ENCODE measurements at places on chromosomes 11 and 22.

GRCh38 chr22:39995393-39996252 lies 869 bp downstream of the FAM83F start:
- no peak overlapping the region for H3K4me3 ChIP-seq
- no peak for DNase-seq
- H3K27ac ChIP-seq, result no peak overlapping the region
- peaks cover 4% of the 10 kb centered on the region for H3K36me3 ChIP-seq
- peaks cover 1% of the 10 kb centered on the region for H3K4me1 ChIP-seq

DNA sequence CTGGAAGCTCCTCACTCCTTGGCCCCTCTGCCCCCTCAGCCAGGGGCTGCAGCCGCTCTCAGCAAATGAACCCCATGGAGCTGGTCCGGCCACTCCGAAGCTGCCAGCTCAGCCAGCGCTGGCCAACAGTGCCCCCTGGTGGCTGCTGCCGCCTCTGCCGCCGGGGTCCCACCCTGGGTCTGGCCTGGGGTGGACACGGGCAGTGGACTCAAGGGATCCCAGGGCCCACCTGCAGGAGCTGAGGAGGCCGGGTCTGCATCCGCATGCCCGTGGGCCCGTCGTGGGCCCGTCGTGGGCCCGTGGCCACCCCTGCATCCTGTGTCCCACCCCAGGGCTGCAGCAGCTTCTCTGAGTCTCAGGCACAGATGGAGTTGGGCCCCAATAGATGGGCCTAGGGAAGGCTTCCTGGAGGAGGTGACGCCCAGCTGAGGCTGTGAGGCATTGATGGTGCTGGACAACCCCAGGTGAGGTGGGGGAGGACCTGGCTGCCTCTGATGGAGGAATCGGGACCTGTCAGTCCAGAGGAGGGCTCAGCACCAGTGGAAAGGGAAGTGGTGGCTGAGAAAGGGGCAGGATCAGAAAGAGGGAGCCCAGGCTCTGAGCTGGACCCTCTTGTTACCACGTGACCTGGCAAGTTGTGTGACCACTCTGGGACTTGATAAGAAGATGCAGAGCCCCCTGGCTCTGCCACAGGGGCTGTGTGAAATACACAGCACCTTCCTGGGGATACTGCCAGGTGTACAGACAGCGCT lies 522.3 kb downstream of the BRD1 start:
- H3K27me3 ChIP-seq, result peaks cover 67% of the 10 kb centered on the region
- H3K27ac ChIP-seq, result no peak overlapping the region
- peaks cover 2% of the 10 kb centered on the region for H3K4me1 ChIP-seq
- no peak overlapping the region for H3K4me3 ChIP-seq
- peak; percentile 48 for DNase-seq

DNA sequence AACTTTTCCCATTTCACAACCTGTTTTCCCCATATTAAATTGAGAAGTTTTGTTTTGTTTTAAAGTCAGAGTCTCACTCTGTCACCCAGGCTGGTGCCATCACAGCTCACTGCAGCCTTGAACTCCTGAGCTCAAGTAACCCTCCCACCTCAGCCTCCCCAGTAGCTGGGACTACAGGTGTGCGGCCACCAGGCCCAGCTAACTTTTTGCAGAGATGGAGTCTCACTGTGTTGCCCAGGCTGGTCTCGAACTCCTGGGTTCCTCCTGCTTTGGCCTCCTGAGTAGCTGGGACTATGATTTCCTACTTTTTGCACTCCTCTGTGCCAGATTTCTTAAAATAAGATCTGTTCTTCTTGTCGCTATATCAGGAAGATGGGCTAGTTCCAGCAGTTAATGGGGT lies 44.9 kb downstream of the GNB1L start:
- no peaks in the 10 kb centered on the region for H3K36me3 ChIP-seq
- DNase-seq, result no peak
- H3K27me3 ChIP-seq, result no peaks in the 10 kb centered on the region
- H3K4me3 ChIP-seq, result no peak overlapping the region
- H3K4me1 ChIP-seq, result peaks cover 6% of the 10 kb centered on the region

DNA sequence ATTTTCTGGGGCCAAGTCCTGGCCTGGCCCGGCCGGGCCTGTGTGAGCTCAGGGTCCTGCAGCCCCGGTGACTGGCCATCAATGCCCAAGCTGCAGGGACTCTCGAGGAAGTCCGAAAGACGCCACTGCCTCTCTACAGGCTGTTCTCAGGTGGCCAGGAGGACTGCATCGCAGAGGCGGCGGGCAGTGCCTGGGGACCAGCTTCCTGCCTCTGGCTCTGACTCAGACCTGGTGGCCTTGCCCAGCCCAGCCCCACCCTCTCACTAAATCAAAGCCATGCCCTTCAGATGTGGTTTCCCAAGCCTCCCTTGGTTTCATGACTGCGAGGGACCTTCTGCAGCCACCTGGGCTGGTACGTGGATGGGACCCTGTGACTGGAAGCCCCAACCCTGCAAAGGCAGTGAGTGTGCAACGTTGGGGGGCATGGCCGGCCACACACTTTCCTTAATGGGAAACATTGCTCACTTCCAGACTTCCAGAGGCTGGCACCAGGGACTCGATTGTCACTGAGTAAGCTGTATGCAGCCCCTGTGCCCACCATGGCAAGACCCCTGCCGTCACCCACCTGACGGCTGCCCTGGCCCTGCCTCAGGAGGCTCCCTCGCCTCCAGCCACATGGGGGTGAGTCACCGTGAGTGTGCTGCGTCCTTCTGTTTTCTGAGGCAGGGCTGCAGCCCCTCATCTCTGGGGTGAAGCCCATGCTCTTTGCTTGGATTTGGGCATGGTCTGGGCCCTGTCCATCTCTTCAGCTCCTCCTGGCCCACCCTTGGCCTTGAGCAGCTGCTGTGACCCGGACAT lies 6.0 kb upstream of the FGF3 start:
- no peak for DNase-seq
- H3K27ac ChIP-seq, result no peak overlapping the region
- peaks cover 66% of the 10 kb centered on the region for H3K27me3 ChIP-seq
- H3K4me3 ChIP-seq, result no peak overlapping the region
- H3K4me1 ChIP-seq, result peaks cover 4% of the 10 kb centered on the region

DNA sequence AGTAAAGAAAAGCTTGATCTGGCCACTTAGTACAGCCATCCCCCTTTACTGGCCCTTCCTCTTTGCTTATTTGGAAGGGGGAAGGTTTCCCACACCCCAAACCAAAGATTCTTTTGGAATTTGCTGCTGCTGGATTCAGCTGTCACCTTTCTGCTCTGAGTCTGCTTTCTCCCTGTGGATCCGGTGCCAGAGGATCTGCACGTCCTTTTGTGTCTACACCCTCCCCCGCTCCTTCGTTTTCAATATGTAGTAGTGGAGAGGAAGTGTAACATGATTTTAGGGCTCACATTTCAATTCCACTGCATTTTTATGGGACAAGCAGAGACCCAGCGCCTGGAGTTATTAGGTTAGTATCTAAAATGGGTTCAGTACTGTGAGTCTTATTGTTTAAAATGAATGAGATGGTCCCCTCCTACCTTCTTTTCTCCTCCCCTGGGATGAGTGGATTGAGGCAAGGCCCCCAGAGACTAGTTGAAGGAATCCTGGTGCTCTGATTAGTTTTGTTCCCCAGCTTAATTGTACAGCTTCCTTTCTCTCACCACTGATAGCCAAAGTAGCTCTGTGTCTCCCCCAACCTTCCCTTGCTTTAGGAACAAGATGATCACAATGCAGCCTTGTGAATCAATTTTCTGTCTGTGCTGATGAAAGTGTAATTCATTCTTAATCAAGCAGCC lies 30.5 kb upstream of the CABP7 start:
- H3K27ac ChIP-seq, result no peak overlapping the region
- no peak for DNase-seq
- no peak overlapping the region for H3K4me3 ChIP-seq

Measured in effector memory CD8-positive, alpha-beta T cell (primary cell).